ENCODE measurements at places on chromosomes 7 and 10.

- DNase-seq, result no peak
Observed at GRCh38 chr7:1520539-1521234, 9.8 kb upstream of the MAFK start.

- DNase-seq, result no peak
Observed at GRCh38 chr7:137096607-137097006, 228.2 kb downstream of the CHRM2 start.

DNA sequence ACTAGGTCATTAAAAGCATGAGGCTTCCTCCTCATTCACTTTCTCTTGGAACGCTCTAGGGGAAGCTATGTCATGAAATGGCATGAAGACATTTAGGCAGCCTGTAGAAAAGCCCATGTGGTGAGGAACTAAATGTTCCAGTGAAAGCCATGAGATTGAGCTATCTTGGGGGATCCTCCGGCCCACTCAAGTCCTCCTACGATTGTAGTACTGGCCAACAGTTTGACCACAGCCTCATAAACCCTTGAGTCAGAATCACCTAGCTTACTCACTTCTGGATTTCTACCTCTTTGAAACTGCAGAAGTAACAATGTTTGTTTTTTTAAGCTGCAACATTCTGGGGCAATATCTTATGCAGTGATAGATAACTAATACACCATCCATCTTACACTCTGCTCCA, 605.1 kb downstream of the SORCS1 start:
- no peak for DNase-seq

DNA sequence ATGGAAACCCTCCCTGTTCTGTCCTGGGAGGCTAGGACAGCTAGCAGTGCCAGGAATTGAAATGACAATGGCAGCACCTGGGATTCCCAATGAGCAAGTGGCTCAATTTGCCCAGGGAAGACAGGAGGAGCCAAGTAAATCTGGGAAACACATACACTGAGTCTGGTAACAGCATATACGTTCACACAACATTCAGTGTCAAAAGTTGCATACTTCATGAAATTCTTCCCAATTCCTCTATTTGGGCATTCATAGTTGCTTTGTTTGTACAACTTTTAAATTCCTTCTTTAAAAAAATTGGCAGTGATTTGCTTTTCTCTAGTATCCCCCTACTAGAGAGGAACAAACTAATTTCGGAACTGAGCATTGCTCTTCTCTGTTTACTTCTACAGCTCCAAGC, 2.9 kb upstream of the FRMD4A start:
- no peak for DNase-seq

DNA sequence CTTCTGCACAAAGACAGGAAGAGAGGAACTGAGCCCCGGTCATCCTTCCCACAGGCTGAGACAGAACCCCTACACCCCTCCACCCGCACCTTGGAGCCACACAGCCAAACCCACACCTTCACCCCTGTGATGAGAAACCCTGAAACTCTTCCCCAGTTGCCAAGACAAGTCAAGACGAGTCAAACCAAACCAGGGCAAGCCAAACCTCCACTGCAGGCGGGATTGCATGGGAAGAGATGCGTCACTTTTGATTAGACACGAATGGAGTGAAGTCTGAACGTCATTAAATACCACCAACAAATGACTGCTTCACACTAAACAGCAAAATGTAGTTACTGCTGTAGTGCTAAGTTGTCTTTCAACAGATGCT, 73.8 kb downstream of the PRPF18 start:
- DNase-seq, result no peak

- no peak for DNase-seq
Observed at GRCh38 chr10:100101192-100102076, 19.8 kb upstream of the CPN1 start.

DNA sequence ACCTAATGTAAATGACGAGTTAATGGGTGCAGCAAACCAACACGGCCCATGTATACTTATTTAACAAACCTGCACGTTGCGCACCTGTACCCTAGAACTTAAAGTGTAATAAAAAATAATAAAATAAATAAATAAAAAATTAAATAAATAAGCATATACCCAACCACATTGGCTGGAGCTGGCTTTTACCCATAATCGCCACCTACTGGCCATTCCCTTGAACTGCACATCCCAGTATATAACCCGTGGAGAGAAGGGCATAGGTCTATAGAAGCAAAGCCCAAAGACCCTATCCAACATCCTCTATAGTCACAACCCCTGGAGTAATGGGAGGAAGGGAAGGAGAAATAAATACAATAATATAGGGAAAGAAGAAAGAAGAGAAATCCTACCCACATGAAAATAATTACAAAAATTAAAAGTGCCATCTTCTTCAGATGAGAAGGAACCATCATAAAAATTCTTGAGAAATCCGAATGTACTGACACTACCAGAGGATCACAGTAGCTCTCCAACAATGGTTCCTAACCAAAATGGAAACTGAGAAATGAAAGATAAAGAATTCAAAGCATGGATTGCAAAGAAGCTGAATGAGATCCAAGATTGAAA, 65.6 kb downstream of the TWIST1 start:
- no peak for DNase-seq

DNA sequence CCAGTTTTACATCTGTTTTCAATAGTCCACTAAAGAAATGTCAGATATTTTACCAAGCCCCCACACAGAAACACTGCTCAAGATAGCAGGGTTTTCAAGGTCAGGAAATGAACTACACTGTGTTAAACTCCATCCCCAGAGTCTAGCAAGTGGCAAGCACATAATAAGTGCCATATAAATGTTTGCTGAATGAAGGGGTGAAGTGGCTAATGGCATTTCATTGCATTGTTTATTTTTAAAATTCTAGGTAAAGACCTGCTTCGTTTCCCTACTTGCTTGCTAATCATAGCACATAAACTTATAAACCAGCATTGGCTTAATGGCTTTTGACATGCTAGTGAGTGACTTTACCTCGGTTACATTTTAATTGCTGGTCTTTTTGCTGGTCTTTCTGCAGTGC, 322.6 kb downstream of the GRID1 start:
- DNase-seq, result no peak

DNA sequence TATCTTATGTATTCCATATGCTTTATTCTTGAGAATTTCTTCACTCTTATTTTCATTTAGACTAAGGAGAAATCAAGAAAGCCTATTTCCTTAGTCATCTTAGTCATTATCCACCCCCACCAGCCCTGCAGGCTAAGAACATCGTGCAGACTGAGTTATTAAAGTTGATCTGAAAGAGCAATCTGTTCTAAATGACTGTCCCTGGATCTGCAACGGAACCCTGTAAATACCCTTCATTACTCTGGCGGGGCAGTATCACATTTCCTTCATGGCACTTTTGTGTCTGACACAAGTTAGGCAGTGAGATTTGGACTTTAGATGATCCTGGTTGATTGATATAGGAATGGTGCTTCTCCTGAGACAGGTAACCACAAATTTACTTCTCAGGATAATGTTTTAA, 3.5 kb upstream of the MYPN start:
- no peak for DNase-seq

DNA sequence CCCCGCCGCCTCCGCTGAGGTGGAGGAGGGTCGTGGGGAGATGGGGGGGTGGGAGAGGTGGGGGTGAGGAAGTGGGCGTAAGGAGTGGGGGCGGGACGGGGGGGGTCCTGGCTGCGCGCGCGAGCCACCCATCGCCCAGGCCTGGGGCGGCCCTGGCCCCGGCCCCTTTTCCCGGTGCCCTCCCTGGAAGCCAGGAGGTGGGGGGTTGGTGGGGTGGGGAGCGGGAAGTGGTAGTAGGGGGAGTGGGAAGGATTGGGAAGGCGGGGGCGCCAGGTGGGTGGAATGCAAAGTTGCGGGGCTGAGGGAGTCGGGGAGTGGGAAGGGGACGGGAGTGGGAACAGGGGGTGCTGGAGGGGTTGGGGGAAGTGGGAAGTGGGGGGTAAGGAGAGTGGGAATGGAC, 319 bp upstream of the MMD2 start:
- DNase-seq, result no peak

DNA sequence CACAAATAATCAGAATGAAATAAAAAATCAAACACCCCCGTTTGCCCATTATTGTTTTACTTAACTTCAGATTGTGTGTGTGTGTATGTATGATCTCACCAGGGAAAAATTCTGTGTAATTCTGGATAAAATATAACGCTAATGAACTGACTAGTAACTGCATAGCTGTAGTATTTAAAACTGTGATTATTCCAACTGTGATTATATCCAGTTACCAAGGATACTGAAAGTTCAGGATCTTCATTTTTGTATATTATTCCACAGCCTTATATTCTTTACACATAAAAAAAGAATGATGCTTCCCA, 2.9 kb downstream of the TWIST1 start:
- no peak for DNase-seq

- no peak for DNase-seq
Observed at GRCh38 chr10:69360485-69361302, 56.0 kb downstream of the TACR2 start.

GRCh38 chr10:109851616-109852474, 71.5 kb downstream of the XPNPEP1 start:
- no peak for DNase-seq

DNA sequence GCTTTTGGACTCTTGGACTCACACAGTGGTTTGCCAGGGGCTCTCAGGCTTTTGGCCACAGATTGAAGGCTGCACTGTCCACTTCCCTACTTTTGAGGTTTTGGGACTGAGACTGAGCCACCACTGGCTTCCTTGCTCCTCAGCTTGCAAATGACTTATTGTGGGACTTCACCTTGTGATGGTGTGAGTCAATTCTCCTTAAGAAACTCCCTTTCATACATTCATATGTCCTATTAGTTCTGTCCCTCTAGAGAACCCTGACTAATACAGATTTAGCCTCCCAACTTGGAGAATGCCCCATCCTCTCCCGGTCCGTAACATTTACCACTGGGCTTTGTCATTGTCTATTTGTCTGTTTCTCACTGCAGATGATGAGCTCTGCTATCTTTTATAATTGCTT, 52.8 kb upstream of the CUL1 start:
- DNase-seq, result no peak

DNA sequence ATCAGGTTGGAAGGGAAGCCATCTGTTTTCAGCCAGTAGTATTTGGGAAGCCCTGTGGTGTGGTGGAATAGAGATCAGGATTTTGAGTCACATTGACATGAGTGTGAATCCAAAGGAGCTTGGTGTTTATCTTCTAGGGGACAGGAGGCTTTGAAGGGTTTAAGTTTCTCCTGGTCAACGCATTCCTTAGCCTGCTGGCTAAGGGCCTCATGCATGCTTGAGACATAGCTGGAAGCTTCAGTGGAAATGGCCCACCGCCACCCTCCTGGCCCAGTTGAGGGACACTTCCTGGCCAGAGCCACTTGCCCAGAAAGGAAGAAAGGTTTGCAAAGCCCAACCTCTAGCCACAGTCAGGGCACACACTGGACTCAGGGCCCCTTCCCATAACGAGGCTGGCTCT, 70.9 kb downstream of the CDK1 start:
- DNase-seq, result no peak

- DNase-seq, result no peak
Observed at GRCh38 chr7:86025807-86026206, 617.9 kb upstream of the GRM3 start.

DNA sequence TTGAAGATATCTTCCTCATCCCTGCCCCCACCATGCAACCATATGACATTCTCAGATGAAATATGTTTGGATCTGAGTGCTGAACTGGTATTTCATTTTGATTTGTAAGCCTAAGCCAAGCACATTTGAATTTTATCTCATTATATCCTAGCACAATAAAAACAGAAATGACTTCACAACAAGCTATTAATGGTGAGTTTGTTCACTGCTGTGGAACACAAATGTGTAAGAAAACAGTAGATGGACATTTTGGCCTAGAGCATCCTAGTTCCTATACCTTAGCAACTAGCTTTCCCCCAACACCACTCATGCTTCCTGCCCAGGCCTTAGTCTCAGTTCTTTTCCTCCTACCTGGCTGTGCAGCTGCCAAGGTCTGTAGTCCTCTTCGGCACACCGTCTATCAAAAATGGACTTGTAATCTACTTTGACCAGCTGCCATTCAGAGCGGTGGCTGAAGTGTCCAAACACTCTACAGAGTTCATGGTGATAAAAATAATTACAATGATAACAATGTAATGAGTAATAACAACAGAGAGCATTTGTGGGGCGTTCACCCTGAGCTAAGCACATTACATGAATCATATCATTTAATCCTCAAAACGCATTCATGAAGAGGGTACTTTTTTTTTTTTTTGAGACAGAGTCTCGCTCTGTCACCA, 491.9 kb downstream of the SORCS1 start:
- DNase-seq, result no peak

Measured in CD4-positive, alpha-beta T cell treated with Interleukin-1 beta for 1 hour (primary cell).